ENCODE measurements at places on chromosomes 2 and 18.

DNA sequence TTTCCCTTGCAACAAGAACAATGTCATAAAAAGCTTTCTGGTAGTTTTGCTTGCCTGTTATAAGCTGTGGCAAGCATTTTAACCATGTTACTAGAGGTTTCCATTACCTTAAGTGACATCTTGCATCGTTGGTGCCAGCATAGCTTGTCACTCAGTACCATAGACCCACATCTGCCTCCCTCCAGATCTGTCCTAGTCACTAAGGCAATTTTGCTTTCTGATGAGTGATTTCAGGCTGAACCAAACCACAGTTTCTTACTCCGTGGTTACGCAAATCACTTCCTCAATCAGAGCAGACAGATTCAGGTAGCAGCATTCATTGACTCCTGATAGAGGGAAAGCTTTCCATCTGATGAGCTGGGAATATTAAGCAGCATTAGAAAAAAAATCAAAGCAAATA lies 1057.5 kb upstream of the FAM98A start:
- no peak for DNase-seq

GRCh38 chr2:152509772-152510491 lies 175.0 kb downstream of the FMNL2 start:
- no peak for DNase-seq

GRCh38 chr2:59237311-59237710 lies 996.2 kb upstream of the FANCL start:
- no peak for DNase-seq

- no peak for DNase-seq
Observed at GRCh38 chr2:235300368-235301201, 193.3 kb upstream of the AGAP1 start.

DNA sequence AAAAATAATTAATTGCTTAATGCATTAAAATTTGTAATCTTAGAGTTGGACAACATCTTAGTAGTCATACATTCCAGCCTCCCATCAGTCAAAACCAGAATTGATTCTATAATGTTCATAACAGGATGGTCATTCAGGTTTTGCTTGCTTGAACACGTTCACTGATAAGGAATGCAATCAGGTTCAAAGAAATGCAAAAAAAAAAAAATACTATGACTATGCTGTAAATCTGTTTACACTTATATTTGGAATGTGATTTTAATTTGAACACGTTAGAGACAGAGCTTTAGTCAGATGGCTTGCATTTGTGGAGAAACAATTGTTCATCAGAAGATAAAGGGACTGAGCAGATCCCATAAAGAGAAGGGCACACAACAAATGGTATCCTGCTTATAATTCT lies 131.3 kb upstream of the UNC80 start:
- DNase-seq = no peak

GRCh38 chr2:23712756-23713151 lies 214.2 kb downstream of the ATAD2B start:
- no peak for DNase-seq

DNA sequence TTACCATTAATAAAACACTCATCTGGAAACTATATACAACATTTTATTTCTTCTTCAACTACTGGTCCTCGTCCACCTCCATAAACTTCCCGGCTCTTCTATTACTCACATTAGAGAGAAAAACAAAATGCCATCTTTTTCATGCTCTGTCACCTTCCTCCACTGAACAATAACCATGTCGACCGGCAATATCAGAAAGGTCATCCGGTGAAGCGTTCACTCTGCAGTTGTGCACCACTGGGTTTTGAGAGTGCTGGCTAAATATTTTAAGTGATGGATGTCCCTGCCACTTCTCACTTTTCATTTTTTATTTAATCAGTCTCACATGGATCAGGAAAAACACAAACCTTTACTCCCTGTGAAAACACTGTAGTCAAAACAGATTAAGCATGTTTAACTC lies 48.2 kb downstream of the SPP2 start:
- no peak for DNase-seq

GRCh38 chr2:43343573-43344304 lies 117.3 kb upstream of the ZFP36L2 start:
- no peak for DNase-seq

Data from activated naive CD4-positive, alpha-beta T cell (primary cell).